Activated T-helper 17 cell treated with anti-CD3 and anti-CD28 coated beads, Interleukin-2, amount 50 U/mL, for 72 hours (primary cell): ENCODE measurements at places on chromosomes 2 and 18. TPM values are rescaled to one million over a fixed set of nuclear protein-coding genes. Genes with fewer than 3 reads are reported as not detected.

DRC1 gene
- not detected for total RNA-seq

BCL11A gene
- total RNA-seq, result not detected

ANKRD36C gene
- total RNA-seq, result 67.1 TPM

DNAJB2 gene
- 55.7 TPM for total RNA-seq

SPHKAP gene
- total RNA-seq, result not detected

CDK5R2 gene
- total RNA-seq, result not detected

CHRND gene
- total RNA-seq, result not detected

ATP5F1A gene
- total RNA-seq, result 511 TPM
